Sigmoid colon (tissue), 7 donors: ENCODE measurements at places on chromosomes 4 and X.
A peak's percentile ranks its signal among the peaks of the same experiment; 100 is the strongest.

DNA sequence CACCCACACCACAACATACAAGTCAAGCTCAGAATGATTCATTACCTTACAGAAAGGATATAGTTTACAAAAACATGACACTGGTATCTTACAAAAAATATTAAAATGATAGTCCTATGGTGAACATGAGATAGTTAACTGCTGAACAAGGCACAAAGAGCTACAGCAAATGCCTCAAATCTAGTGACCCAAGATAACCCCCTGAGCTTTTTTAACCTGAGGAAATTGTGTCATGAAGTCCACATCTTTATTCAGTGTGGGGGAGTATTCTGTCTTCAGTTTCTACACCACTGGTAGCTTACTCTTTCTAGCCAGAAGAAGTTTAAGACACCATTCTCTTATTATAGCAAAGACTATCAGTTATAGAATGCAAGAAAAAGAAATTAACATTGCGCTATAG lies 218.7 kb downstream of the MAPK10 start:
- no peak for DNase-seq

- DNase-seq, result no peak
Observed at GRCh38 chr4:184732126-184732525, 1.8 kb downstream of the CENPU start.

DNA sequence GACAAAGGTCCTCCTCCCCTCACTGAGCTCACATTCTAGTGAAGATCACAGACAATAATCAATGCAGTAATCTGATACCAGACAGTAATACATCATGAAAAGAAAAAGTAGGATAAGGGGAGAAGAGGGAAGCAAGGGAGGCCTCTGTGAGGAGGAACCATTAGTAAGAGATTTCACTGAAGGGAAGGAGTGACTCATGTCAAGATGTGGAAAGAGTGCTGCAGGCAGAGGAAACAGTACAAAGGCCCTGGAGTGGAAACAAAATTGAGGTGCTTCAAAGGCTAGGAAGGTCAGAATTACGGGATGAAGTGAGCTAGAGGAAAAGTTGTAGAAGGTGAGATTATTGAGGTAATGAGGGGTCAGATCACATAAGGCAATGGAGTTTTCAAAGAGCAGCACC lies 38.1 kb downstream of the LAMTOR3 start:
- DNase-seq, result no peak

GRCh38 chr4:40309250-40309774 lies 25.8 kb upstream of the CHRNA9 start:
- peak; percentile 89 for DNase-seq

- DNase-seq, result no peak
Observed at GRCh38 chr4:173194157-173194556, 25.5 kb downstream of the GALNT7 start.

GRCh38 chrX:130053236-130053635 lies 57.1 kb downstream of the ELF4 start:
- no peak for DNase-seq

DNA sequence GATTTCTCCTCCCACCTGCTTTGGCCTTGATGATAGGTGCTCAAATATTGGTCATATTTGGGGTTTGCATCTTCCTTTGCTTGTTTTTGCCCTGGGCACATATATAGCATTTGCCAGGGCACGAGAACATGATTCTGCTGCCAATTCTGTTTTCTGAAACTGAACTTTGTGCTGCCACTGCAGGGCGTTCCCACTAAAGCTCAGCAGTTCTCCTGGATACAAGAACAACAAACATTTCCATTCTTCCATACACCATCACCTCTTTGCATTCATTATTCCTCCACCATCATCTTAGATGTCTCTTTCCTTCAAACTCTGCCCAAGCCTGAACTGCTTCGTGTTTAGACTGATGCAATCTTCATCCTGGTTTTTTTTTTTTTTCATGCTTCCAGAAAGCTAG lies 36.3 kb upstream of the GATB start:
- DNase-seq, result no peak

DNA sequence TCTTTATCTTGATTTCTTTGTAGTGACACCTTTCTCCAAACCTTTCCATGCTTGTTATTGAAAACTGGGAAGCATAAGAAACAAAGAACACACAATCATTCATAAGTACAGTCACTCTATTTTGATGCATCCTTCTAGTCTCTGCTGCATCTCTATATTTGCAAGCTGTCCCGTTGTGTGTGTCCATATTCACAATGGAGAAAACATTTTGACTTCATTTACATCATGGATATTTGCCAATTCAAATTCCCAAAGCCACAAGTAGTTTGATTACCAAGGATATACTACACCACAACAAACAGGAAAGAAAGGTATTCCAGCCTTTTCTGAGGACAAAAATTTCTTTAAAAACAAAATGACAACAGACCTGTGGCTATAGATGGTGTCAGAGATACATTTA lies 673.8 kb downstream of the STIM2 start:
- DNase-seq, result no peak

DNA sequence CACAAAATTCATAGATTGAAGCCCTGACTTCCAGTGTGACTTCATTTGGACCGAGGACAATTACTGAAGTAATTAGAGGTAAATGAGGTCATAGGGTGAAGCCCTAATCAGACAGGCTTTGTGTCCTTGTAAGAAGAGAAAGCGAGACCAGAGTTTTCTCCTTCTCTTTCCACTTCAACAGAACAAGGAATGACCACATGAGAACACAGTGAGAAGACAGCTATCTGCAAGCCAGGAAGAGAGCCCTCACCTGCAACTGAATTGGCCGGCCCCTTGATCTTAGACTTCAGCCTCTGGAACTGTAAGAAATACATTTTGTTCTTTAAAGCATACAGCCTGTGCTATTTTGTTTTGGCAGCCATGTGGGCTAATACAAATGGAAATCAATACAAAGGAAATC lies 67.1 kb upstream of the PRKG2 start:
- DNase-seq, result no peak

GRCh38 chr4:159105761-159106243 lies 2.9 kb downstream of the RAPGEF2 start:
- no peak for DNase-seq

DNA sequence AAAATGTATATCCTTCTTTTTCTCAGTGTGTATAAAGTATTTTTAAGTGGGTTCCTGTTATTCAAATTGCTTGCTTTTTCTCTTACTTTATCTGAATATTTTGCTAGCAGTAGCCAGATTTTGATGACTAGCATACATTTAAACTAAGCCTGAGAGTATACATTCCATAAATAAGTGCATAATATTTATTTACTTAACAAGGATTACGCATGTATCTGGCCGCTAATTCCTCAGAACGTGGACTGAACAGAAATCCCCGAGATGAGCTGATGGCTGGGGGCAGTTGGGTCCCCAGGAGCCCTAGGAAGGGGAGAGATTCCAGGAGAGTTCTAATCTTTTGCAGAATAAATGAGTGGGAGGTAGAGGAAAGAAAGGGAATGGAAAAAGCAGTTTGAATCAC lies 91.0 kb downstream of the PHOX2B start:
- no peak for DNase-seq

DNA sequence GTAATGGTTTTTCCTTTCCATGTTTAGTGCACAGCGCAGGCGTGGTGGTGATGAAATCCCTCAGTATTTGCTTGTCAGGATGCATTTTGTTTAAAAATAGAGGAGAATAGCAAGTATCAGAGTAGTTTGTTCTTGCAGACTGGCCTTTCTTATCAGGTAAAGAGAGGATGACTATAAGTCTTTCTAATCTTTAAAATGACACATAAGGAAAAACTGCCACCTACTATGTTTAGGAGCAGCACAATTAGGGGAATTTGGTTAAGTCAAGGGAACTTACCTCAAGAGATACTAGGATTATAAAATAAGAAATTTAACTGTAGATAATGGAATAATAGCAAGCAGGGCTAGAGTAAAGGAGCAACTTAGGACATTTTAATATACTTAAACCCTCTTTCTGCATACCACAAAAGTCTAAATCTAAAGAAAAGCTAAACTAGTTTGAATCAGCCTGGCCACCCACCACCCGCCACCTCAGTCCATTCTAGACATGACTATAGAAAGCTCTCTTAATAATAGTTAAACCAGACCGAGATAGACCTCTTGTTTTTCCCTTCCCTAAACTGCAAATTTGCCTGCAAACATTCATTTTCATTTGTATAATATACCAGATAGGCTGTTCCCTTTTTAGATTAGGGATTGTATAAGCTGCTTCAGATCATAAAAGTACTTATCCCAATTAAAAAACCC lies 62.0 kb downstream of the APOOL start:
- no peak for DNase-seq

- DNase-seq, result no peak
Observed at GRCh38 chr4:71456841-71457240, 118.0 kb downstream of the SLC4A4 start.

DNA sequence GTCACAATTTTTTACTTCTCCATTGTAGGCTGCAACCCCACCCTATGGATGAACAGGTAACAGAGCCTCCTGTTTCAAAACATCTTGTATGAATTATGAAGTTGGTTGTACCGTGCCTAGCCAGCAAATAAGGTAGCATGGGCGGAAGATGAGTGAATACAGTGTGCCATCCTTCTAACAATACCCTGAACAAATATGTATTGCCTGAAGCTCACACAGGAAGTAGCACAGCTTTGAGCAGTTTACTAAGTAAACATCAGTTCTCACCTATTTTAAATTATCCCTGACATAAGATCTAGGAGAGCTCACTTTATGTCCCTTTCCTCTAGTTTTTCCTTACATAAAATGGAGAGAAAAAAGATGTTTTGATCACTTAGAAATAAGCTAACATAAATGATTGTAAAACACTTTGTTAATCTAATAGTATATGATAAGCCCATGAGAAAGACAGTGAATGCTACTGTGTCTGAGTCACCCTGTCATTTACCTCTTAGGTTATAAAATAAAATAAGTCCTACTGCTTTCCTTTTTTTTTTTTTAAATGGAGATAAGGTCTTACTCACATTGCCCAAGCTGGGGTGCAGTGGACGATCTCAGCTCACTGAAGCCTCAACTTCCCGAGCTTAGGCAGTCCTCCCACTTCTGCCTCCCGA lies 36.6 kb downstream of the GRSF1 start:
- DNase-seq, result no peak

GRCh38 chr4:4333265-4333706 lies 43.2 kb downstream of the ZBTB49 start:
- peak; percentile 60 for DNase-seq

GRCh38 chr4:29805245-29805644 lies 914.9 kb upstream of the PCDH7 start:
- DNase-seq, result no peak

- DNase-seq, result no peak
Observed at GRCh38 chr4:94642561-94642866, 115.2 kb upstream of the BMPR1B start.

DNA sequence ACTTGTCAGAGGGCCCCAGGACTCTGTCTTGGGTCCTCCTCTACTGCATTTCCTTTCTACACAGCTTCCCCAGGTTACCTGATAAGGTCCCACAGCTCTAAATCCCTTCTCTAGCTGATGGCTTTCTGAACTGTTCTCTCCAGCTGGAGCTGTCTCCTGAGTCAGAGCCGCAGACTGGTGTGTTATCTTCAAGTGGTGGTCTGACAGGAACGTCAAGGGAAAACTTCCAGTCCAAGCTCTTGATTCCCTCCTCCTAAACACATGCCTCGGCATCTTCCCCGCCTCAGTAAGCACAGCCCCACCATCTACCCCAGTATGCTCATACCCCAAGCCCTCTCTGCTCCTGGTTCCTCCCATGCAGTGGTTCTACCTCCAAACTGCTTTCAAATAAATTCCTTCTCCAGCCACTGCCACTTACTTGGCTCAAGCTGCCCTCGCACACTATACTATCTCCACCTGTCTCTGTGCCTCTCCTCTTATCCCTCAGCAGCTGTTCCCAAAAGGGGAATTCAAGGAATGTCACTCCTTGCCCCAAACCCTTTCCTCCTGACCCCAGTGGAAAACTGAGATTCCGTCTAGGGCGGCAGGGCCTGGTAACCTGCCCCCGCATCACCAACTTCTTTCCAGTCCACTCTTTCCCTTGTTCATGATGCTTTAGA lies 17.2 kb upstream of the CENPU start:
- no peak for DNase-seq

GRCh38 chrX:29229802-29230201 lies 642.6 kb downstream of the IL1RAPL1 start:
- no peak for DNase-seq

- no peak for DNase-seq
Observed at GRCh38 chrX:67612231-67612630, 68.4 kb downstream of the AR start.

- DNase-seq, result no peak
Observed at GRCh38 chr4:153595894-153596601, 88.0 kb upstream of the TLR2 start.

DNA sequence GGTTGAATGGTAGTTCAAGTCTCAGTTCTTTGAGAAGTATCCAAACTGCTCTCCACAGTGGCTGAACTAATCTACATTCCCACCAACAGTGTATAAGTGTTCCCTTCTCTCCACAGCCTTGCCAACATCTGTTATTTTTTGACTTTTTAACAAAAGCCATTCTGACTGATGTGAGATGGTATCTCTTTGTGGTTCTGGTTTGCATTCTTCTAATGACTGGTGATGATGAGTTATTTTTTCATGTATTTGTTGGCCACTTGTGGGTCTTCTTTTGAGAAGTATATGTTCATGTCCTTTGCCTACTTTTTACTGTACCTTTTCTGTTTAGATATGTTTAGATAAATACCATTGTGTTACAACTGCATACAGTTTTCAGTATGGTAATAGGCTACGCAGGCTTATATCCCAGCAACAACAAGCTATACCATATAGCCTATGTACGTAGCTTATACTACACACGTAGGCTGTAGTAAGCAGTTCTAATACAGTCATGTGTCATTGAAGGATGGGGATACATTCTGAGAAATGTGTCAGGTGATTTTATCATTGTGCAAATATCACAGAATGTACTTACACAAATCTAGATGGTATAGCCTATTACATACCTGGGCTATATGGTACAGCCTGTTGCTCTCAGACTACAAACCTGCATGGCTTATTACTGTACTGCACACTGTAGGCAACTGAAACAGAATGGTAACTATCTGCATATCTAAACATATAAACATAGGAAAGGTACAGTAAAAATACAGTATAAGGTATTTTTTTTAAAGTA lies 28.1 kb downstream of the KLHL8 start:
- no peak for DNase-seq

GRCh38 chr4:7901311-7901885 lies 38.3 kb downstream of the AFAP1 start:
- DNase-seq, result no peak

DNA sequence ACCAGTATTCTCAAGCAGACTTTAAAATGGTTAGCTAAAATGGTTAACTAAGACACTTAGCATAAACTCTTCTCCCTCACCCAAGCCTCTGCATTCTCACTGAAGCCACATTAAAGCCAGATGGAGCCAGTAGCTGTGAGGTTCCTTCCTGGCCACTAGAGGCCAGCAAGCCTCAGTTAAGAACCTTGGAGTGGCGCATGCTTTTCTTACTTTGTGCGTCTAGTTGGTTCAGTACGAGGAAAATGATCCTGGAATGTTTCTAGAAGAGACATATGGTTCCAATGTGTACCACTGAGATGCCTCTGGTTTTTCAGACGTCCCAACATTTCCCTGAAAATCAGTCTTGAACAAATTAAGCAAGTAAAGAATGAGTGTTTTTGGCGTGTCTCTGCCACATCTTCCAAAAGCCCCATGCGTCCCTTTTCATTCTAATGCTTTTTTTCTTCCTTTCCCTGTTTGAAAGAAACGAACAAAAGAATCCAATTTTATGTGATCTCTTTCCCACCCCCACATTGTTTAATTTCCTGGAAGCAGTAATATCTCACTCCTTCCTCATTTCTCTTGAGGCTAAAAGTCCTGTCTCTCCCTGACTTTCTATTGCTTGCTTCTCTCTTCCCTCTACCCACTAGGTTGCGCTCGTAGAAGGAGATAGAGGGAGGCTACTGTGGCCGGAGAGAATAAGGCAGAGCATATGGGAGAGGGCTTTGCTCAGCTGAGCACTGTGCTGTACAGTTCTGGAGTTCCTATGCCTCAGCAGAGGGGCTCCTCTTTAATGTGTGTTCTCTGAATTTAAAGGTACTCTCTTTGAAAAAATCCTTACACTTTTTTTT lies 82.9 kb upstream of the TAB3 start:
- DNase-seq, result no peak
